ENCODE measurements at places on chromosomes 2 and 18.

- no peak for DNase-seq
Measured at GRCh38 chr18:30763902-30764350, 278.6 kb downstream of the DSC3 start.

DNA sequence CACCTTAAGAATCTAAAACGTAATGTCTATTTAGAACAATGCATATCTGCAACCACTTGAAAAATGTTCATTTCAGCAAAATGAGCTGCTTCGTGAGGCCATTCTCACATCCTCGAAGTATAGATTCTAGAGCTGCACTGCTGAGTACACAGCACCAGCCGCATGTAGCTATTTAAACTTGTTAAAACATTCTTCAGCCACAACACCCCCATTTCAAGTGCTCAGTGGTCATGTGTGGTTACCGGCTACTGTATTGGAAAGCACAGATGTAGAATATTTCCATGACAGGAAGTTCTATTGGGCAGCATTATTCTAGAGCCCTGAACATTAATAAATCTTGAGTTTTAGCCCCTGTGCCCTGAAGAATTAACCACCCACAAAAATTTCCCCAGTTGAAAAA, 35.0 kb downstream of the SUMO1 start:
- no peak for DNase-seq

GRCh38 chr2:195662138-195662537, 5.1 kb downstream of the SLC39A10 start:
- DNase-seq = no peak

- DNase-seq = no peak
Measured at GRCh38 chr2:218853766-218854165, 5.8 kb upstream of the WNT6 start.

DNA sequence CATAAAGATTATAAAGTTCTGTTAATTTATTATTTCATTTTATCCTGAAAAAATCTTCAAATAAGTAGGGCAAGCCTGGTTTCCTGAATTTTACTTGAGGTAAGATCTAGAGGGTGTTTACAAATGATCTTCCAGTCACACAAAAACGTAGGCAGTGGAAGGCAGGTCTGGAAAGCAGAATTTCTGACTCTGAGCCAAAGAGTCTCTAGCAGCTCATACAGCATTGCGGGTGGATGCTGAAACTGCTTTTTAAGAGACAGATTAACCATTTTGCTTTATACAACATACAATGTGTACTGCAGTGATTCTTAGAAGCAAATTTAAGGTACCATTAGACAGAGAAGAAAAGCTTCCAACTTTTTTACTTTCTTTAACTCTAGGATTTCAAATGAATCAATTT, 117.0 kb downstream of the FTCDNL1 start:
- DNase-seq = no peak

DNA sequence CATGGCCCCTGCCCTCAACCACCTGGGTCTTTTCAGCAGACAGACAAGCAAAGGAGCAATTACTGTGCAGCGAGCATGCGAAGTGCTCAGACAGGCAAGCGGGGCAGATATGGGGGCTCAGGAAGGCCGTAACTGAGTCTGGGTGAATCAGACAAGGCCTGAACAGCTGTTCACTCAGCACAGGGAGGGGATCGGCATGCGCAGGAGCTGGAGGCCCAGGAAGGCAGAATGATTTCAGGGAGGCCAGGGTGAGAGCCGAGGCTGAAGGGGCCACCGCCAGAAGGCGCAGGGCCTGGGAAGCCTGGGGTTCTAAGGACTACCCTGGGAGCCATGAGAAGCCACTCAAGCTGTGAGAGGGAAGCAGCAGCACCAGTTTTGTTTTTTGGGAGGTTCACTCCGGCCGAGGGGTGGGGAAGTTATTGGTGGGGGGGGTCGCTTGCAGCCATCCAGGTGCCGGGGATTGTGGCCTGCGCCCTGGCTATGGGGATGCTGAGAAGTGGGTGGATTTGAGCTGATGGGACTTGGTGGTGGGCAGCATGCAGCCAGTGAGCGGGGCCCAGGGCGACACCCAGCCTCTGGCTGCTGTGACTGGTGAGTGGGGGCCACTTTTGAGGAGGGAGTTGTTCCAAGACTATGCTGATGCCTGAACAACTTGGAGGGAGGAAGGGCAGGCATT, 132.2 kb downstream of the TSN start:
- DNase-seq = no peak

- DNase-seq = no peak
Measured at GRCh38 chr18:24584813-24585212, 124.4 kb downstream of the HRH4 start.

- no peak for DNase-seq
Measured at GRCh38 chr2:12052796-12053195, 306.4 kb downstream of the LPIN1 start.

GRCh38 chr2:10469955-10470608, 22.0 kb upstream of the ODC1 start:
- no peak for DNase-seq

DNA sequence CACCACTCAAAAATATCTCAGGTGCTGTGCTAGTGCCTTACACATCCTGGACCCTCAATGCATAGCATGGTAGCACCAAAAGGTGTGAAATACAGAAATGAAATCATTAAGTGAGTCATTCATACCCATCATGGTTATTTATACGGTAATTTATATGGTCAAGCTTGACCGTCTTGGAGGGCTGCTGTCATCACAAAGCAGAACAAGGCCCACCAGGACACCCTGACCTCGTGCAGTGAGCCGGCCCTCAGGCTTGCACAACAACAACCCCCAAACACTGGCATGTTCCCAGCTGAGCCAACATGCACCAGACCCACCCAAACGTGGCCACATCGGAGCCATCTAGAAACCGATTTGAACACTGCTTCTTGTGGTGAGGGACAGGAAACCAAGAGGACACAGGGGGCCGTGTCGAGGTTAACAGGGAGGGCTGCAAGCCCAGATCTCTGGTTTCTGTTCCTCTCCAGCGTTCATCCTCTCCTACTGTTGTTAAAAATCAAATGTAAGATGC, 378.5 kb upstream of the ID2 start:
- peak; percentile 42 for DNase-seq

- DNase-seq = no peak
Measured at GRCh38 chr2:207473049-207473930, 56.5 kb upstream of the CREB1 start.

All from activated T-cell treated with anti-CD3 and anti-CD28 coated beads for 4 hours (primary cell).